ENCODE measurements at places on chromosomes 6 and 20.

GRCh38 chr20:10910535-10911178, 236.9 kb upstream of the JAG1 start:
- DNase-seq, result no peak

DNA sequence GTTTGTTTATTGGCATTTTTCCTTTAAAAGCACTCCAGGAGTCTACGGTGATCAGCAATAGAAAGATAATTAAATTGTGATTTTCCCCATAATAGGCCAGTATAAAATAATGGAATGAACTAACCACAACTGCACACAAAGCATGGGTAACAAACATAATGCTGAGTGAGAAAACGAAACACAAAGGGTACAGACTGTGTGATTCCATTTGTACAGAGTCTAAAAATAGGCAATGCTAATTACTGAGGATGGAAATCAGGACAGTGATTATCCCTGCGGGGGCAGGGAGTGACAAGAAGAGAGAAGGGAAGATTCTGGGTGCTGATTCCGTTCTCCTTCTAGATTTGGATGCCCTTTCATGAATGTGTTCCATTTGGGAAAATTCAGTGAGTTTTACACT, 478.1 kb downstream of the PREX1 start:
- DNase-seq, result no peak

- no peak for DNase-seq
These were observed 36.7 kb downstream of the KIF6 start for GRCh38 chr6:39688494-39688893.

GRCh38 chr20:848193-848592, 14.7 kb downstream of the FAM110A start:
- no peak for DNase-seq

DNA sequence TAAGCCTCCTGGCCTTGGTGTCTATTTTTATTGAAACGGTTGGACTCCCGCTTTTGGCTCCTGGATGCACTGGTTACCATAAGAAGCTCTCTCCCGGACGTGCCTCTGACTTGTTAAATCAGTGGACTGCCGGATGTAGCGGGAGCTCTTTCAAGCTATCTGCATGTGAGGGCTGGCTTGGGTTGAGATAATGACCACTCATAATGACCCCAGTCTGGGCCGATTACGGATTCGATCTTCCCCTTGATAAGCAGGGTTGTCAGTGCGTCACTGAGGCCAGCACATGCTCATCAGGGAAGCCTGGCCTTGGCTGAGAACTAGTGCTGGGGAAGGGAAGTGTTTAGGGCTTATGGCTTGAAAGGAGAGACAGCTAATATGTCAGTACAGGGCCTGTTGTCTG, 528.1 kb downstream of the CDH26 start:
- DNase-seq, result no peak
